Tibial nerve (tissue), 4 donors: ENCODE measurements at places on chromosomes 12 and 14. TPM values are rescaled to one million over a fixed set of nuclear protein-coding genes. Genes with fewer than 3 reads are reported as not detected.

PRH1 gene
- total RNA-seq: 45.1 TPM

GLI1 gene
- total RNA-seq: 28.6 TPM

SMCO2 gene
- not detected for total RNA-seq

- H3K4me3 ChIP-seq: no peak overlapping the region
- H3K36me3 ChIP-seq: no peaks in the 10 kb centered on the region
- H3K27me3 ChIP-seq: no peaks in the 10 kb centered on the region
Measured at GRCh38 chr14:56474419-56475022, 105.1 kb upstream of the TMEM260 start.

GRCh38 chr12:28603801-28604200, 413.5 kb downstream of the CCDC91 start:
- H3K4me1 ChIP-seq: no peaks in the 10 kb centered on the region
- H3K27ac ChIP-seq: no peak overlapping the region
- H3K27me3 ChIP-seq: no peaks in the 10 kb centered on the region
- H3K4me3 ChIP-seq: no peak overlapping the region
- DNase-seq: no peak
